ENCODE measurements at places on chromosomes 11 and 22.

DNA sequence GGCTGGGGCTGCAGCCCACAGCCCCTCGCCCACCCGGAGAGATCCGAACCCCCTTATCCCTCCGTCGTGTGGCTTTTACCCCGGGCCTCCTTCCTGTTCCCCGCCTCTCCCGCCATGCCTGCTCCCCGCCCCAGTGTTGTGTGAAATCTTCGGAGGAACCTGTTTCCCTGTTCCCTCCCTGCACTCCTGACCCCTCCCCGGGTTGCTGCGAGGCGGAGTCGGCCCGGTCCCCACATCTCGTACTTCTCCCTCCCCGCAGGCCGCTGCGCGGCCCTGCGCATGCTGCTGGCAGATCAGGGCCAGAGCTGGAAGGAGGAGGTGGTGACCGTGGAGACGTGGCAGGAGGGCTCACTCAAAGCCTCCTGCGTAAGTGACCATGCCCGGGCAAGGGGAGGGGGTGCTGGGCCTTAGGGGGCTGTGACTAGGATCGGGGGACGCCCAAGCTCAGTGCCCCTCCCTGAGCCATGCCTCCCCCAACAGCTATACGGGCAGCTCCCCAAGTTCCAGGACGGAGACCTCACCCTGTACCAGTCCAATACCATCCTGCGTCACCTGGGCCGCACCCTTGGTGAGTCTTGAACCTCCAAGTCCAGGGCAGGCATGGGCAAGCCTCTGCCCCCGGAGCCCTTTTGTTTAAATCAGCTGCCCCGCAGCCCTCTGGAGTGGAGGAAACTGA, 731 bp downstream of the GSTP1 start:
- DNase-seq, result no peak

DNA sequence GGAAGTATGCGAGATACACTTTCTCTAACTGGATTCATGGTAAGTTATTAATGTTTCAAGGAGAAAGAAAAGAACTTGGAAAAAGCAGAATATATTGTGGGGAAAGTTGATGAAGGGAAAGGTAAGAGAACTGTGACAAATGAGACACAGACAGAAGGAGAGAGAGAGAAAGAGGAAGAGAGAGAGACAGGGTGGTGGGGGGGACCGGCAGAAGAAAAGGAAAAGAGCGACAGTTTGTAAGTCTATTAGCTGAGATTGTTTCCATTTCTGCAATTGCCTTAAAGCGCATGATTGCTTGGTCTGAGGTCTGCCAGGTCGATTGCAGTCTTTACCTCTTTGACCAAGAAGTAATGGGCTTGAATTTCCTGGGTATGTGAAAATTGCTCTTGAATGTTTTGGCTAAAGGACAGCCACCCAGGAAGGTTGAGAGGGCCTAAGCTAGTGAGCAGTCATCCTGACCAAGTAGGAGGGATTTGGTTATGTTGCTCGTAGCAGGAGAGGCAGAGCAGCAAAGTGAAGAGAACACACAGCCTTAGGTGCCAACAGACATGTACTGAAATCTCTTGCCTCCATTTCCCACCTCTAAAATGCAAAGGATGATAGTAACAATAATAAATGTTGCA, 23.6 kb upstream of the TMA7B start:
- no peak for DNase-seq

- no peak for DNase-seq
Measured at GRCh38 chr22:30891443-30891755, 77.2 kb downstream of the MORC2 start.

DNA sequence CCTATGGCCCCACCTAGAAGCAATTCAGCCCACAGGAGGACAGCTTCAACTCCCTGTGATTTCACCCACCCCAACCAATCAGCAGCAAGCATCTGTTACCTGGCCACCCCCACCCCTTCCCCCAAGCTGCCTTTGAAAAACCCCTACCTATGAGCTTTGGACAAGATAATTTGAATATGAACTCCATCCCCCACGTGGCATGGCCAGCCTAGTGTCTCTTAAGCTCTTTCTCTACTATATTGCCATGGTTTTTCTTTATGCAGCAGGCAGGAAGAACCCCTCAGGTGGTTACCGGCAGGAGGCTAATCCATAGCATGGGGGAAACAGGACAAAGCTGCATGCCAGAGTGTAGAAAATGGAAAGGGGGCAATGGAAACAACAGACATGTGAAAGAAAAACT, 29.0 kb downstream of the CTSC start:
- no peak for DNase-seq
